ENCODE measurements at places on chromosomes 11 and 22.

DNA sequence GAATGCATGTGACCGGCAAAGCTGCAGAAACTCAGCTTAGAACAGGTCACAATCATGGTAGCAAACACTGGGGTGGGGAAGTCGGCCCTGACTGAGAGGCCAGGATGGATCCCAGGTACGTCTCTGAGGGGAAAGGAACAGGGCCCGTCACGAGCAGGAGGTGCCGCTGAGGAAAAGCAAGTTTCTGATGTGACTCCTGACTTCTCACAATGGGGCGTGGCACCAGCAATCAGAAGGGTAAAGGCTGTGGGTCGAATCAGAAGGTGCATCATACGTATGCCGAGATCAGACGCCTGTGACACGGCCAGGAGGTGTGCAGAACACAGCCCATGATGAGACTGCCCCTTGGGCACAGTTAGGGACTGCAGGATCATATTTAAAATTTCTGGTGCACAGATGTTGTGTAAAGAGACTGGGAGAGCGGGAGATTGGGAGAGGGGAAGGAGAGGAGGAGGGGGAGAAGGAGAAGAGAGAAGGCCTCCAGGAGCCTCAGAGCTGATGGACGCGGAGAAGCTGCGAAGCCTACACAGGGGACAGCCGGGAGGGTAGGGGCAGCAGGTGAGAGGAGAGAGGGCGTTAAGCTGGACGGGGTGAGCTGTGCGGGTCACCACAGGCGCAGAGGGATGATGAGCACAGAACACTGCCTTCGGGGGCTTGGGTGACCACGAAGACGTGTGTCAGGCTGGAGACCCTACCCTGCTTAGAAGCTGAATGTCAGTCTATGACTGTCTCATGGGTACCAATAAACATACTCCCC lies 30.7 kb downstream of the KRTAP5-5 start:
- no peak for DNase-seq

DNA sequence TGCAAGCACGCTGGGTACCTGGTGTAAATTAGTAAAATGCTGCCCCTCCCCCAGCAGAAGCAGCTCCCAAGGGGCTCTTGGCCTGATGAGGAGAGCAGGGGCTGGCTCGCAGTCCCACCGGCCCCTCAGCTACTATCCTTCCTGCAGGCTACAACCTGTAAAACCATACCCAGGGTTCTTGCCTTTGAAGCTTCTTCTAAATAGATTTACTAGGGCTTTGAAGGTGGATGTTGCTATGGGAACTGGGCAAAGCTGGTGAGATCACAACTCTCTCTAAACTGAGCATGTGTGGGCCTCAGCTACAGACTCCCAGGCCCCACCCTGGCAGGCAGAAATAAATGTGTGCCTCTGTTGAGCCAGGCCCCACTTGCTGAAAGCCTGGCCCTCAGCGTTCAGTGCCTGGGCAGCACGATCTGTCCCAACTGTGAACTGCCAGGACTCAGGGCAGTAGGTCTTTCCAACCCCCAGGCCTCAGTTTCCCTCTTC lies 18.5 kb downstream of the CD5 start:
- no peak for DNase-seq

DNA sequence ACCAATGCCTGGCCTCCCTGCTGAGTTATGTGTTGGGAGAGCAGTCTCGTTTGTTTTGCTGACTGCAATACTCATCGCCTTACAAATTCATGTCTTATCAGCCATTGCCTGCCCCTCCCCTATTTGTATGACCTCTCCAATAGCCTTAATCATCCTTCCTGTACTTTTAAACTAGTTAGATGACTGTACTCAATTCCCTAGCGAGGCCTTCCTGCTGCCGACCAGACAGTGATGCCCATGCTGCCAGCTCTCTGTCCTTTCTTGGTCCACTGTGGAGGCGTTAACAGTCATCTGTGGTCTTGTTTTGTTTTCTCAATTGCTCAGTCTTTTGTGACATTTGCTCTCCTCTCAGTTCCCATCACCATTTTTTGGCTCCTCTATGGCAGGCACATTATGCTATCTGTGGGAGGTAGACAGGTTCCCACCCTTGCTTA lies 20.3 kb upstream of the YPEL1 start:
- peak; percentile 80 for DNase-seq

GRCh38 chr11:122633219-122633829 lies 22.2 kb upstream of the UBASH3B start:
- peak; percentile 68 for DNase-seq

GRCh38 chr22:17369439-17370025 lies at the start of gene CECR2:
Gene CECR2, plus strand, starts transcription at chr22:17369460. Its CDS starts 324 bp downstream, at chr22:17369784.
- no peak for DNase-seq

DNA sequence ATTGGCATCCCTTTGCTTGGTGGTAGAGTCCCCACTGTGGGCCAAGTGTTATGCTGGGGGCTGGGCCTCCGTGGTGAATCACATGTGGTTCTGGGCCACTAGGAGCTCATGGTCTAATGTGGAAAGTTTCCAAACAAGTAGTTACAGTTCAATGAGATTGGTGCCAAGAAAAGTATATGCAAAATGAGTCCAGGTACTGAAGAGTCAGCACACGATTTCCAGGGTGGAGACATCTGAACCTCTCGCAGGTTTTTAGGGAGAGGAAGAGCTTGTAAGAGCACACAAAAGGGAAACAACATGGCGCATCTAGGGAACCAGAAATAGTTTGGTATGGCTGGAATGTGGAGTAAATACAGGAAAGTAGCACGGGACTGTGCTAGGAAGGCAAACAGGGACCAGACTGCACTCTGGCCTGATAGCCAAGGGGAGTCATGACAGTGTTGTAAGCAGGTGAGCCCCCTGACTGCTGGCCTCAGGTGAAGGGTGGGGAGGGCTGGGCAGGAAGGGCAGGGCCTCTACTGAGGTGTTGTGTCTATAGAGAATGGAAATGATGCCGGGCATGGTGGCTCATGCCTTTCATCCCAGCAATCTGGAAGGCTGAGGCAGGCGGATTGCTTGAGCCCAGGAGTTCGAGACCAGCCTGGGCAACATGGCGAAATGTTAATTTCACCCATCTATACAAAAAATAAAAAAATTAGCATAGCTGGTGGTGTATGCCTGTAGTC lies 12.6 kb downstream of the POLR2F start:
- DNase-seq: peak; percentile 17

DNA sequence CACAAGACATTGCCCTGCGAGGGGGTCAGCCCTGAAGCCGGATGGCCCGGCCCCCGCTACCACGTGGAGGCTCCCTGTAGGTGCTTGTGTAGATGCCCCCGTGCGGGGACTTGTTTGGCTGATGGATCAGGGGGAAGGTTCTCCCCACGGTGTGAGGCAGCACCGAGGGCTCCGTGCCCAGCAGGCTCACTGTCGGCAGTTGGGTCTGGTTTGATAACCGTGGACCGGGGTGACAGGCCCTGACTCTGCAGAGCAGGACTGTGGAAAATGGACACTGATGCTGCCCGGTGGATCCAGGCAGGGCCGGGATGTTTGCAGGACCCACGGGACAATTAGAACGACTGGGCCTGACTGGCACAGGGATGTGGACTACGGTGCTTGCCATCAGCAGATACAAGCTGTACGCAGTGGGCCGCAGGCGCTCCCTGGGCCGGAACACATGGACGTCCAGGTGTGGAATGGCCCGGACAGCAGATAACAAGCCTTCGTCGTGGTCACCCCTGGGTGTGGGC lies 19.0 kb downstream of the KCNQ1 start:
- no peak for DNase-seq

DNA sequence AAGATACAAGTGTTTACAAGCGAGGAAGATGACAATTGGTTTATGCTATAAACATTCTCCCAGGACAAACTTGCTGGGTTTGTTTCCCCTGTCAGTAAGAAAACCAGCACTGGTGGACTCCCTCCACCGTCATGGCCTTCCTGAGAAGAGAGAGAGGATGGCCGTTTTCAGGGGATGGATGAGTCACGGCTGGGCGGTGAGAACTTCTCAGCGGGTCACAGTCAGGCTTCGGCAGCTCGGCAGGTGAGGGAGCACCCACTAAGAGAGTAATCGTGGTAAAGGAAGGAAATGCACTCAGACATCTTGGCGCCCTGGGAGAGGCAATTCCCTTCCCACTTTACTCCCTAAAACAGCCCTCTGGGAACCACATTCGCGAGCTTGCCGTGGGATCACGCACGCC lies 83.9 kb downstream of the NCAM1 start:
- DNase-seq: no peak

Data from fibroblast of skin of right biceps (primary cell).